Neural progenitor cell (in vitro differentiated cells): ENCODE measurements at places on chromosomes 12 and 14. TPM values are rescaled to one million over a fixed set of nuclear protein-coding genes. Genes with fewer than 3 reads are reported as not detected.

TAS2R14 gene
- total RNA-seq = 4.1 and 7.0 TPM in 2 replicates

DNA sequence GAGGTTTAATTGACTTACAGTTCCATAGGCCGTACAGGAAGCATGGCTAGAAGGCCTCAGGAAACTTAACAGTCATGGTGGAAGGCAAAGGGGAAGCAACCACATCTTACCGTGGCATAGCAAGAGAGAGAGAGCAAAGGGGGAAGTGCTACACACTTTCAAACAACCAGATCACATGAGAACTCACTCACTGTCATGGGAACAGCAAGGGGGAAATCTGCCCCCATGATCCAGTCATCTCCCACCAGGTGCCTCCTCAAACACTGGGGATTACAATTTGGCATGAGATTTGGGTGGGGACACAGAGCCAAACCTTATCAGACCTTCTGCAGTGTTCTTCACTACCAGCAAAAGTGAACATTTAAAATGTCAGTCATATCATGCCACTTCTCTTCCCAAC lies 58.9 kb downstream of the USP15 start:
- no peaks in the 10 kb centered on the region for H3K4me1 ChIP-seq
- H3K36me3 ChIP-seq = peaks cover 6% of the 10 kb centered on the region
- no peak for DNase-seq

GRCh38 chr14:42198010-42198409 lies 591.3 kb downstream of the LRFN5 start:
- no peak overlapping the region for H3K27ac ChIP-seq
- no peak for DNase-seq
- H3K36me3 ChIP-seq = no peaks in the 10 kb centered on the region
- H3K4me1 ChIP-seq = no peaks in the 10 kb centered on the region
- no peaks in the 10 kb centered on the region for H3K27me3 ChIP-seq

PLEKHG7 gene
- total RNA-seq = not detected in 2 replicates
